ENCODE measurements at places on chromosomes 5 and 9.

DNA sequence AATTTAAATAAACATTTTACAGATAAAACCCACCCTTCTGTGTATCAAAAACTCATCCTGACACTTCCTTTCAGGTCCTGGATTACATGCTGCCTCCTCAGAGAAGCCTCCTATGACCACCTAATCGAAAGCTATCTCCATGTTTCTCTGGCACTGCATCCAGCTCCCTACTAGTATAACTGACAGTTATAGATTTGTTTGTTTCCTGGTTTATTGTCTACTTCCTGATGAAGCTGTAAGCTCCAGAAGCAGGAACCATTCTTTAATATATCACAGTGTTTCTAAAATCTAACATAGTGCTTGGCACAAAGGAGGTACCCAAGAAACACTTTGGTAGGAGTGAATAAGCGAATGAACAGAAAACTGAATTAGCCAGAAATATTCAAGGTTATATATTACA lies 270.4 kb downstream of the EFNA5 start:
- no peak for DNase-seq

DNA sequence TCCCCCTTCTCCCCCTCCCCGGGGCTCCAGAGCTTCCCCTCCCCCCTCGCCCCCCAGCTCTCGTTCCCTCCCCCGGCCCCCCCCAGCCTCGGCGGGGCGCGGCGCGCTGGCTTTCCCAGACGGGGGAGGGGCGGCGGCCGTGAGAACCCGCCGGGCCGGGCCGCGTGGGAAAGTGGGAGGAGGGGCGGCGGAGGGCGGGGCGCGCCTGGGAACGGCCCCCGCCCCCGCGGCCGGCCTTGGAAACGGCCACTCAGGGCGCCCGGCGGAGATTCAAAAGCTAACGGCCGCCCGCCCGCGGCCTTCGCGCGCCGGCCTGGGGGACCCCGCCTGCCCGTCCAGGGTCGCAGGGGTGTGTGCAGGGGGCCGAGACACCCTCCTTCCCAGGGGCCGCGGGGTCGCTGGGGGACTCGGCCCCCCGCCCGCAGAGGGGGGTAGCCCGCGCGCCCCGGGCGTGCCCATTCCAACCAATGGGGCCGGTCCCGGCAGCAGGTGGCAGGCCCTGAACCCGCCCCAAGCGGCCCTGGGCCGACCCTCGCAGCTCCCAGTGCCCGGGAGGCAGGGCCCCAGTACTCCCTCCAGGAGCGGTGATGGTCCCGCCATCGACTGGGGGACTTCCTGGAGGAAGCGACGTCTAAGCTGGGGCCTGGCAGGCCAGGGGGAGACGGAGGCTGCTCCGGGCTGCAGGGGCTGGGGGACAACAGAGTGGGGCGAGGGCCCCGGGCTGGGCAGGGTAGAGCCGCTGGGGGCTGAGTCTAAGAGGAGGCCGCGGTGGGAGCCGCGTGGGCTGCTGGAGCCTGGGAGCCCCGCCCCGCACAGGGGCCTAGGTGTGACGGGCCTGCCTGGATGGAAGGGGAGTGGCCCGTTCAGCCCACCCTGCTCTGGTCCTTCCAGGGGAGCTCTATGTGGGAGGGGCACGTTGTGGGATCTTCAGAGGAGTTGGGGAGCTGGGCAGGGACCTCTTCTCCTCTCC lies 14.2 kb upstream of the NRARP start:
- no peak for DNase-seq

- no peak for DNase-seq
Observed at GRCh38 chr9:119224431-119224830, 144.8 kb downstream of the BRINP1 start.

DNA sequence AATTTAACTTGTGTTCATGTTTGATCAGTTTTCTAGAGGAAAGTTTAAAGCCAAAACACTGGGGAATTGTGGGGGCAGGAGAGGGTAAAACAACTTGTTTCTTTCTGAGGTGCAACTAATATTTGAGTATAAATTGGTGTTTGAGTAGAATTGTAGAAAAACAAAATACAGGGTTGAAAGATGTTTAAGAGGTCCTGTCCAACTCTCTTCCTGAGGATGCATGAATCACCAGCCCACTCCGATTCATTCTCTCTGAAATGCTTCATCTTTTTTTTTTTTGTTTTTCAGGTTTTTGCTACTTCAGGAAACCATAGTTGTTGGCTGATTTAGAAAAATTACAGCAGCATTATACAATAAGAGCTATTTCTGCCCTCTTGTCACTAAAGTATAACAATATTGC lies 42.4 kb upstream of the TMC1 start:
- no peak for DNase-seq

DNA sequence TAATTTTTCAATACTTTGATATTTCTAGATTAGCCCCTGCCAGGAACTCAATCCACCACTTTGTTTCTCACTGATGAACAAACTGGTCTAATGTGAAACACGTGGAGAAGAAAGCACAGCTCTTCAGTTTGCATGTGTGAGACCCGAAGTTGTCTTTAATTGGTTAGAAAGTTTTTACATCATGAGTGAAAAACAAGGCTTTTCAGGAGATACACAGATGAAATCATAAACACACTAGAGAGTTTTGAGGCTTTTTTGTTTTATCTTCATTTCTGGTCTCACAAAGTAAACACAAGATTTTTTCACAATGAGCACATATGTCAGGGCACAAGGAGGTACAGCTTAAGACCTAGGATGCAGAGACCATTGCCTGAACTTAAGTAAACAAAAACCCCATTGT lies 84.5 kb upstream of the MOCS2 start:
- no peak for DNase-seq

DNA sequence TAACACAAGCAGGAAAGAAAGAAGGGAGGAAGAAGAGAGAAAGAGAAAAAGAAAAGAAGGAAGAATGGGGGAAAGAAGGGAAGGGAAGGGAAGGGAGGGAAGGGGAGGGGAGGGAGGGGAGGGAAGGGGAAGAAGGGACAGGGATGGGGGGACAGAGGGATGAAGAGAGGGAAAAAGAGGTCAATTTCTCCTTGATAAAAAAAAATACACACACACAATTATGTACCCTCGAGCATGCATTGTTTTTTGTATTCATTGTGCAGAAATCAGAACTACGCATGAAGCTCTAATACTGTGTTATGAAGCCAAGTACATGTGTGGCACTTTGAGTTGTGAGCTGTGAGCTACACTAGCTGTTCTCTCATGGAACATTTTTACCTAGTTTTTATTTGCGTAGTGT lies 274.9 kb upstream of the CDH18 start:
- no peak for DNase-seq

GRCh38 chr5:39671561-39671961 lies 246.8 kb upstream of the DAB2 start:
- DNase-seq: no peak

DNA sequence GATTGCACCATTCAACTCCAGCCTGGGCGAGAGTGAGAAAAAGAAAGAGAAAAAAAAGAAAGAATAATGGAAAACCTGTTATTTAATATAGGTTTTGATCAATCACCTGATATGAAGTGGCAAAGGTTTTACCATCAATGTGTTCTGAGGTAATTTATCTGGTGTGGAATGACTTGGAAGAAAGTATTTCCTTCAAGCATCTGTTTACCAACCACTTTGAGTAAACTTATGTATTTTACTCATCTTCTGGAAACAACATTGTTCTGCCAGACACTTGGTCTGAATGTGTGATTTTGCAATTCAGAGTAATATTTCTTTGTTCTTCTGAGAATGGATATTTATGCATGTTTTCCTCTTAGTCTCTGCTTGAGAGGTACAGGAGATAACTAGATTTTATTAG lies 24.3 kb downstream of the KIF2A start:
- DNase-seq: no peak

- DNase-seq: no peak
Observed at GRCh38 chr5:8333485-8333884, 464.5 kb downstream of the MTRR start.

GRCh38 chr5:75363111-75363510 lies 26.1 kb downstream of the HMGCR start:
- no peak for DNase-seq

DNA sequence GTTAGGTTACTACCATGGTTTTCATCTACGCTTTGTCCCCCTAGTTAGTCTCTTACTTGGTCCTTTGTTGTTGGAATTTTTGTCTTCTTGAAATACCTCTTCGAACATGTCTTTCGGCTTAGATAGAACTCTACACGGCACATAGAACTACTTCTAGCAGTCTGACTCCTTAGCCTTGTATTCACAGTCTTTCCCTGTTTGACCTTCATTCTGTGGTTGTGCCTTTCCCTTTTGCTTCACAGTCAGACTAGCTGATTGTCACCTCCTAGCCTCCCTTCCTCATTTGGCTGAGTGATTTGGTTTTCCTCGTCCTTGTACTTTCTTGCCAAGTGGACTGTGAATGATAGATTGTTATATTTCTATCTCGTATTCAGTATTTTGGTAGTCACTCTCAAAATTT lies 10.7 kb downstream of the SMAD5 start:
- no peak for DNase-seq

- no peak for DNase-seq
Observed at GRCh38 chr5:147997486-147997885, 66.3 kb upstream of the SPINK5 start.

GRCh38 chr5:171422902-171423663 lies 3.6 kb downstream of the FGF18 start:
- no peak for DNase-seq

DNA sequence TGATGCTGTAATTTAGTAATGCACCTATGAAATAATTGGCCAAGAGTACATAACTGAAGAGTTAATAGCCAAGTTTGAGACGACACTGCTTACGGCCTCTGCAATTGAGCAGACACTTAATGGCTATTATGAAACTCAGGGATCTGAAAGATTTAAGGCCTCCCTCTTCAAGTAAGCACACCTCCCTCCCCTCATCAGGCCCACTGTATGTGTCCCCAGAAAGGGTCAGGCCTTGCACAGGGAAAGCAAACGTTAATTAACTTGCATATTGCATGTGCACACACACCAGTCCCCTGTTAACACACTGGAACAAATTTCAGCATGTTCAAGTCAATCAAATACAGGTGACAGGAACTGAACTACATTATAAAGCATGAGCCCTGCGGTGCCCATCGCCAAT lies 163.6 kb downstream of the SPOCK1 start:
- no peak for DNase-seq

GRCh38 chr9:98120476-98120875 lies 1.5 kb upstream of the TRIM14 start:
- no peak for DNase-seq

DNA sequence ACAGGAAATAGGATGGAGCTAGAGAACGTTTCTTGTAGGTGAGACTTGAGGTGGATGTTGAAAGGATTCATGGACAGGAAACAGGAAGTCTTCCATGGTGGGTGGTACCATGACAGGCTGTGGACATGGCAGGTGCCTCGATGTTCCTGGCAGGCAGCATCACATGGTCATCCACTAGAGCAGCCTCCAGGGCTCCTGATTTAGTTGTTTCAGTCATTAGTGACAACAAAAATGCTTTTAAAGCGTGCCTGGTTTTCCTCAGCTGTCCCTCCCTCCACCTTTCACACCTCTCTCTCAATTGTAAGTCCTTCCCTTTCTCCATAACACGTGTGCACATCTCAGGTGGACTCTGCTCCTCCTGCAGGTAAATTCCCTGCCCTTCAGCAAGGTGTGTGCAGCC lies 25.2 kb upstream of the ASPN start:
- no peak for DNase-seq

GRCh38 chr5:23631302-23632045 lies 124.1 kb downstream of the PRDM9 start:
- DNase-seq: no peak

GRCh38 chr5:68000805-68001204 lies 214.8 kb upstream of the PIK3R1 start:
- no peak for DNase-seq

DNA sequence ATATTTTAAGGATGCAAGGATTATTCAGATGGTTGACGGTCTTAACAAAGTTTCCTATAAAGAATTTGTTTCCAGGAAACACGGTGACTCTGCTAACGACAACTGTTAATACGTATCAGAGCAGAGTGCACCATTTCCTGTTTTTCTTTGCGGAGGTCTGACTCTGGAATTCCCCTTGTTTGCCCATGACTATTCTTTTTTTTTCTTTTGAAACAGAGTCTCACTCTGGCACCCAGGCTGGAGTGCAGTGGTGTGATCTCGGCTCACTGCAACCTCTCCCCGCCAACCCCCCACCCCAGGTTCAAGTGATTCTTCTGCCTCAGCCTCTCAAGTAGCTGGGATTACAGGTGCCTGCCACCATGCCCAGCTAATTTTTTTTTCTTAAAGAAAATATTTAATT lies 115.9 kb downstream of the CDC42SE2 start:
- DNase-seq: peak; percentile 44

DNA sequence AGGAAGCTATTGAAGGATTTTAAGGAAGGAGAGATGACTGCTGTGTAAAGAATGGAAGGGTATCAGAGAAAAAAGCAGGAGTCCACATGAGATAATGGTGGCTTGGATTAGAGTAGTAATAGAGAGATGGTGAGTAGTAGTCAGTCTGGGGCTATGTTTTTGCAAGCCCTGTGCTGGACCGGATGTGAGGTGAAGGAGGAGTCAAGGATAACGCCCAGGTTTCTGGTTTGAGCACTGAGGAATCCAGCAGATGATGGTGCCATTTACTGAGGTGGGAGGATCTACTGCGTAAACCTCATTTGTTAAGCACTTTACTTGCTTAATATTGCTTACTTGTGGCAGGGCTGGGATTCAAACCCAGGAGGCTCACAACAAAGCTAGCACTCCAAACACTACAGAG lies 1.1 kb downstream of the TIGD6 start:
- no peak for DNase-seq

DNA sequence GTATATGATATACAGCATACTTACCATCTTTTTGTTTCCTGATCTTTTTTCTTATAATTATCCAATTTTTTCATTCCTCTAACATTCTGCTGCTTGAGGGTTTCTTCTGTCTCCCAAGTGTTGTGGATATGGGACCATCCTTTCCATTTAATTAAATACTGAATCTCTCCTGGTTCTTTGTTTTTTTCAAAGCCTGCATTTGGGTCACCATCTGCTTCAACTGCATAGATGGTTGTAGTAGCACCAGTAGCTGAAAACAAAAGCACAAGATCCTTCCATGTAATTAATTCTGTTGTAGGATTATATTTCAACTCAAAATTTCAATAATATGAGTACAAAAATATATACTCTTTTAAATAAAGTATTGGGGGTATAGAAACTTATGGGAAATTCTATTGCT lies 29.4 kb downstream of the CHD1 start:
- no peak for DNase-seq

DNA sequence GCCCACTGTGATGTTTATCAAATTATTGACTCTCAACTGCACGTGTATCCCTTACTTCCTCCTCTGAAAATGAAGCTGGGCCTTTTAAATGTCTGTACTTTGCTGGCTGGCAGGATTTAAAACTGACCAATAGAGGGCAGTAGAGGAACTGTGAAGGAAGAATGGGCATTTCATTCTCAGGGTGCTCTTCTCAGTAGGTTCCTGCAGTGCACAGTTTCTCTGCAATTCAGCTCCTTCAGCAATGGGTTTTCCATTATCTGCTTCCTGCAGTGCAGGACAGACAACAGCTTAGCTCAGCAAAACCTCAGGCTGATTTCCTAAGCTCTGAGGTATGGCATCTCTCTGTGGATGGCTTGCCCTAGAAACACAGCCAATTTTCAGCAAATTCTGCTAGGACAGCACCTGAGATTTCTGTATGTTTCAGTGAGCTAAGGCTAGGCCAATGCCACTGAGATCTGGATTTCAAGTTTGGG lies 298.4 kb upstream of the PRDM9 start:
- no peak for DNase-seq

- no peak for DNase-seq
Observed at GRCh38 chr5:117680426-117680825, 1105.8 kb upstream of the SEMA6A start.

- DNase-seq: no peak
Observed at GRCh38 chr5:88688984-88689667, 193.9 kb downstream of the MEF2C start.

- DNase-seq: no peak
Observed at GRCh38 chr5:136012041-136012804, 16.6 kb upstream of the TGFBI start.

Measured in activated CD4-positive, alpha-beta T cell treated with anti-CD3 and anti-CD28 coated beads for 24 hours (primary cell).